NCI-H1092 treated with DMSO at 0.1 percent for 48 hours (cell line): ENCODE measurements at places on chromosomes 4 and X.
A peak's percentile ranks its signal among the peaks of the same experiment; 100 is the strongest.

DNA sequence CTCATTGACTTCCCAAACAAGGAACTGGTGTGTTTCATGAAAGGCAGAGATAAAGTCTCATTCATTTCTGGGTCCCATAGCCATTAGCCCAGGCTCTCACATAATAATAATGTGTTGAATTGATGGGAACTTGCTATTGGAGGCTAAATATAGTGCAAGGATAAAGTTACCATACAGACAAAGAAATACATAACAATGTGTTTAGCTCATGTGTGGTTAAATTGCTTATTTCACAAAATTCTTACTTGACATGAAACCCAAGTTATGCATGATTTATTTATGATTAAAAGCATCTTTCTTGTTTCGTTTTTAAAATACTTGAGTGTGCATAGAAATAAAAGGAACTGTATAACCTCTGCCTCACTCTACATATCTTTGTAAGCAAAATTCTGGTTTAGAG is 37.3 kb upstream of the LPAR4 start:
- no peak for DNase-seq

DNA sequence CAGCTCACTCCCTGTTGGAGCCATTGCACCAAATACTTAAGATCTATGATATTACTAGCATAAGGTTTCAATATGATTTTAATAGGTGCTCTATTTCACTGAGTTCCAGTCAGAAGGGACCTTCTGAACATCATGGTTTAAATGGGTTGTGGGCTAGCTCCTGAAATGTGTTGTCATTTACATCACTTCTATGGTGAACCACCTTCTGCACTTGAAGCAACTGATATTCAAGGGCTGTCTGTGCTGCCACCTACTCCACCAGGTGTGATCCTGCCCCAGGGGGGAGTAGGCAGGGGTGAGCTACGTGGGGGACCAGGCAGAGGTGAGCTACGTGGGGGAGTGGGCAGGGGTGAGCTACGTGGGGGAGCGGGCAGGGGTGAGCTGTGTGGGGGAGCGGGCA is 35.2 kb downstream of the RNF175 start:
- DNase-seq: no peak

DNA sequence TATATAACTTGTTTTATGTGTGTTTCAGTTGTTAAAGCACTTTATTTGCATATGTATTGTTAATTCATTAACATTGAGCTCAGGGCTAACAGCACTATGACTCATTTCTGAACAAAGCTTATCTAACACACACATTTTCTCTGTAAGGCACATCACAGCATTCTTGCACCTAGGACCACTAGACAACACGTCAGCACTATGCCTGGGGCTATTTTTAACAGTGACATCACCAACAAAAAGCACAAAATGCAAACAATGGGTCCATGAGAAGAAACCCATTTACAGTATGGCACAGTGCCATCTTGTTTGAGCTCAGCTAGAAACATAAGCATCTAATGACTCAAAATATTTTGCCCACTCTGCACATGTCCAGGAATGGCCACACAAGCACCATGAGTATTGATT is 124.4 kb downstream of the RELL1 start:
- DNase-seq: no peak

DNA sequence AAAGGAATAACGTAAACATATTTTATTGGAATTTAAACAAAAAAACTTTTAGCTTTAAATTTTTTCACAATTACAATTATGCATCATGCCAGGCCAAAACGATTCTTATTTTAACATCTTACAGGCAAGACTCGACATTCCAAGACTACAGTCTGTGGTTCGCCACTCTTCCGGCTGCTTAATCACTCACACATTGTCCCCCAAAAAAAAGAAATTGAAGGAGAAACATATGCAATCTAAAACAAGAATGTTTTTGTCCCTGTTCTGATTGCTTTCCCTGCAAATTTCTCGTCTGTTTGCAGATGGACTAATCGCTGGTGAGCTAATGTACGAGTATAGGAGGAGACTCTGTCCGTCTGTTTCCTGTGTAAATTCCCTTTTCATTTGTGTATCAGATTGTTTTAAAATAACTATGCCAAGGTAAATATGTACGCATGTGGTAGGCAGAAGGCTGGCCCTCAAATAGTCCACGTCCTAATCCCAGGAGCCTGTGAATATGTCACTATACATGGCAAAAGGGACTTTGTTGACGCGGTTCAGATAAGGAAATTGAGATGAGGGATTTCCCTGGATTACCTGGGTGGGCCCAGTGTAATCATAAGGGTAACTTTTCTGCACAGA is 37.7 kb upstream of the MTNR1A start:
- no peak for DNase-seq

- no peak for DNase-seq
These were observed 54.9 kb downstream of the USP46 start for GRCh38 chr4:52604215-52604614.

DNA sequence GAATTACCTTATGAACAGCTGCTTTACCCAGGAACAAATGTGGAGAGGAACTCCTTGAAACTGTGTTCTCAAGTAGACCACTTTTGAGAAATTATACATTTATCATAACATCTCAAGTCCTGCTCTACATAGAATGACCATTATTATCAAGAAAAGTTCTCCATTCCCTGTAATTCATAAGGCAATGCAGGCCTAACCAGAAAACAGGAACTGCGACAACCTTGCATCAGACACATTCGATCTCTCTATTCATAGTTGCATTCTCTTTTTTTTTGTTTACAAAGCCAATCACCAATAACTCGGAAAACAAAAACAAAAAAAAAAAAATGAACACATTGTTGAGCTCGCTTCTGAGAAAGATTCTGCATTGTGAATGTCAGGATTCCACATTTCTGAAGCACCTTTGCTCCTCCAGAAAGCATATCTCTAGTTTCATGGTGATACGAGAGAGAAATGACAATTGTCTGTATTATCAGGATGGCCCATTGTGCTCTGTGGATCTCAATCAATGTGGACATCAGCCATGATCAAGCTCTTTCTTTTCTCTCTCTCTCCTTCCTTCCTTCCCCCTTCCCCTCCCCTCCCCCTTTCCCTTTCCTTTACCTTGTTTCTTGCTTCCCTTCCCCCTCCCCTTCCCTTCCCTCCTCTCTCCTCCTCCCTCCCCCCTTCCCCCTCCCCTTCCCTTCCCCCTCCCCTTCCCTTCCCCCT is 32.4 kb upstream of the CD99 start:
- DNase-seq: no peak

GRCh38 chr4:187227907-187228704 is 504.4 kb upstream of the FAT1 start:
- DNase-seq: no peak

GRCh38 chr4:158010361-158010760 is 162.5 kb downstream of the GASK1B start:
- DNase-seq: no peak

- DNase-seq: no peak
These were observed 456.5 kb upstream of the NDST3 start for GRCh38 chr4:117577686-117578311.

DNA sequence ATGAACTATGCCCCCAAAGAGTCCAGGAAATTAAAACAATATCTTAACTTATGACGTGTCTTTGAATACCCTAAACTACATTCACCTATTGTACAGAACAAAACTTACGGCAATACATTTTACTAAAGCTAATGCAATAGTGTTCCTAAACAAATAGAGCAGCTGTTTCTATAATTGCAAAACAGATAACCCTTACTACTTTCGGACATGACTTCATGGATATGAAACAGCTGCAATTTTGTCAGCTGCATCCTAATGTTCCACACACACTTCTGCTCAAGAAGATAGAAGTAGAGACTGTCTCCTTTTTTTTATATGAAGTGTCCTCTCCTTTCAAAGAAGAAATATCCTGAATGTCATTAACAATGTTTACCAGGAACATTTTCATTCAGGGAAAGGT is 174.9 kb downstream of the ACTRT1 start:
- no peak for DNase-seq

- DNase-seq: peak; percentile 6
These were observed 116.8 kb upstream of the SHISA3 start for GRCh38 chr4:42280327-42281095.

GRCh38 chrX:153812220-153812619 is 17.8 kb downstream of the SSR4 start:
- DNase-seq: no peak

- DNase-seq: no peak
These were observed 48.6 kb upstream of the AMELX start for GRCh38 chrX:11244636-11245035.

GRCh38 chr4:74738464-74739143 is 55.7 kb downstream of the BTC start:
- no peak for DNase-seq

DNA sequence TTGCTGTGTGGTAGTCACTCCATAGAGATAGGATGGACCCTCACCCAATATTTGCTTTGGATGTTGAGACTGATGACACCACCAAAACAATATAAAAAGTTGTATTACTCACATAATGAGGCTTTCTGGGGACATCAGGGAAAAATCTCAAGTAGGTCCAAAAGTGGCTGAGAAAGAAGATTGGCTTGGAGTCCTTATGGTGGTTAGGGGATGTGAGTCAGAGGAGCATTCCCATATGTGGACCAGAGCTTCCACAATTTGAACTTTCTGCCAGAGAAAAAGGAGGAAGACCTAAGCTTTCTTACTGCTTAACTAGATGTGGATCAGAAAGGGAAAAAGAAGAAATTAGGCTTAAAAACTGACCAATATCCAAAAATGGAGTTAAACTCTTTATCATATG is 460.5 kb downstream of the SH3BGRL start:
- DNase-seq: no peak

DNA sequence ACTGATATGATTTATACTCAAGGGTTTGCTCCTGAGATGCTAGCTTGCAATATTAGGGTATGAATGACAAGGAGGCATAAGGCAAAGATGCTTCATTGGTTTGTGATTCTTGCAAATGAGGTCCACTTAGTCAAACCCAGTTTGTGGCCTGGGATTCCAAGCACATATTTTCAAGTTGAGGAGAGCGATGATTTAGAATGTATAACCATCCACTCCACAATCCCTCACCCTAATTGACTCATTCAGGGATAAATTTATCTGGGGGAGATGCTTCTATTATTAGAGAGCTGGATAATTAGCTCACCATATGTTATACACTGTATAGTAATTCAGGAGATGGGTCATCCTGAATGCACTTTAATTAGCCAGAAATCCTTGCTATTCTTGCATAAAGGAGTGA is 118.3 kb upstream of the PUDP start:
- DNase-seq: no peak

- DNase-seq: no peak
These were observed 18.6 kb downstream of the RXFP1 start for GRCh38 chr4:158540125-158540907.

DNA sequence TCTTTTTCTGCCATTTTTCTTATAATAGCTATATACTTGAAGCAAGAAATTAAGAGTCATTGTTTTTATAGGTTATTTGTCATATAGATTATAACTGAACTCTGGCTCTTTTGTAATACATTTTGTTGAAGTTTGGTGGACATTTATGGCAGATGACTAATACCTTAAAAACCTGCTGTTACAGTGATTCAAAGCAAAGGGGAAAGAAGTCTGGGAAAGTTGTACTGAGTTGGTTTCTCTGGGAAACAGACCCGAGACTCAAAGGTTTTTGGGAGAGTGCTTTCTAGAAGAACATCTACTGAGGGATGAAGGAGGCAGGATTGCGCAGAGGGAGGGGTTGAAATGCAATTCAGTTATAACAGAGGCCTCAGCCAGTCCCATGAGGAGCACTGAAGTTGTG is 35.9 kb downstream of the NAP1L5 start:
- no peak for DNase-seq

DNA sequence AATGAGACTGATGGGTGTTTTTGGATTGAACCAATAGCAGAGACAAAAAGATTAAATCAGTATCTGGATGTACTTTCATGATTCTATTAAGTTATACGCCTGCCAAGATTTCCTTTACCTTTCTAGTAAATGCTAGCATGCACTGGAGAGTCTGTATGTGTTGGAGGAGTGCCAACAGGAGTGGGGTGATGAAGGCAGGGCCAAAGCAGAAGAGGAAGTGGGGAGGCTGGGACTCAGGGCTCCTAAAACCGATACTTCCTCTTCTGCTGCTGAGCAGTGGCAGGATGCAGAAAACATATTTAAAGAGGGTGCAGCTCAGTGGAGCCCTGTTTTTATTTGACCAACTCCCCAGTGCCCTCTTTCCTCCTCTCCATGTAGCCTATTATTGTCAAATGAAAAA is 5.6 kb downstream of the CYSLTR1 start:
- no peak for DNase-seq

DNA sequence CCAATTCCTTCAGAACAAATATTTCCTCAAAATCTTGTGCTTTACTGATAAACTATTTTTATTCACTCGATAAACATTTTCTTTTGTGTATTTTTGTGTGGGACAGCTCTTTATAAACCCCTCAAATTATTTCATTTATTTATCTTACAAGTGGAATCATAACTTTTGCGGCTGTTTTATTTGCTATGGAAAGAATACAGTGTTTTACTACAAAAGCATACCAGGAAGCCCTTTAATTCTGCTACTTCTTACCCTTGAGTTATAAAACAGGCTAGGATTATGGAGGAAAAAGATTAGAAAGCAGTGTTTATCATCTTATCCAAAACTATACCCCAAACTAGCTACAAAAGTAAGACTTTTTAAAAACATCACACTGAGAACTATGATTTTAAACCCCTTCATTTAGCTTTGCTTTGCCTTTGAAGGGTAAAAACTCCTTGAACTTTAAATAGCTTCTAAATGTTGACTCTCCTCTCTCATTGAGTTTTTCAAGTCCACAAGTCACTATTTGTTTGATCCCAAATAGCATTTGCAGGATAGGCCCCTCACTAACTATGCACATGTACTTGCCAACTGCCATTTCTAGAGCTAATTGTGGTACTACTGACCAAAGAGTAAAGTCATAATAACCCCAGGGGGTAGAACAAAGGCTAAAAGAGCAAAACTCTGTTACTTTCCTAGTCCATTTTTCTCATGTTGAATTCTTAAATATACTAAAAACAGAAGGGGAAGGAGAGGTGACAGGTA is 45.8 kb upstream of the SGMS2 start:
- DNase-seq: no peak

GRCh38 chrX:82163701-82164100 is 961.8 kb downstream of the SH3BGRL start:
- DNase-seq: no peak

DNA sequence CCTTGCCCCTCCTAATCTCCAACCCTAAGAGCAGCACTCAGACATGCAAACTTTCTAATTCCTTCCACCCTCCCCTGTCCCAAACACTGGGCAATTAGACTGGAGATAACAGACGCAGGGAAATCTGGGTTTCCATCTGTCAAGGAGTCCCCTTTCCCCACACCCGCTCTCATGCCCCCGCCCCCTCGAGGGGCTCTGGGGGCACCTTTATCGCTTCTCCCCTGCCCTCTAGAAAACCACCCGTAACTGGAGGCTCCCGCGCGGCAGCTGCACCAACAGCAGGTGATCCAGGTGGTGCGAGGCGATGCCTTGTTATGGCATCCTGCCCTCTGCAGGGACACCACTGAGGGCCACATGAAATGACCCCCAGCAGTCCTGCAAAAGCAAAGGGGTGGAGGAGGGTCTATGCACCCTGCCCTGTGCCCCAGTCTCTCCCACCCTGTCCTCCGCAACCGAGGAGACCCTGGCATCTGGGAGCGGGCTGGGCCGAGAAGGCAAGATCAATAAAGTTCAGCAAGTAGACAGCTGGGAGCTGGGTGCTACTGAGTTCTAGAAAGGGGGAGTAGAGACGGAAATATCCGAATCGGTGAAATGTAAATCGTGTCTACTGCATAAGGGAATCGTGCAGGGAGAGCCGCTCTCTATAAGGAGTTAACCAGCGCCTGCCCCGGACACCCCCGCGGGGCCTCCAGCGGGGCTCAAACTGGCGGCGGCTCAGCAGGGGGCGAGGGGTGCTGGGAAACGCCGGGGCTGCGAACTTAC is 1.6 kb downstream of the KCTD8 start:
- peak; percentile 37 for DNase-seq
